ENCODE measurements at places on chromosomes 6 and 20. TPM values are rescaled to one million over a fixed set of nuclear protein-coding genes. Genes with fewer than 3 reads are reported as not detected.

The HTR1B gene
- 6.1 TPM for total RNA-seq

The SIM1 gene
- not detected for total RNA-seq

The POU5F1 gene
- not detected for total RNA-seq

The TLDC2 gene
- not detected for total RNA-seq

The IBTK gene
- 22.6 TPM for total RNA-seq

The EYS gene
- total RNA-seq = not detected

The FOXF2 gene
- not detected for total RNA-seq

The BMP5 gene
- total RNA-seq = not detected

The AHCY gene
- 147 TPM for total RNA-seq

The SLC17A9 gene
- total RNA-seq = 13.1 TPM

The BTN1A1 gene
- not detected for total RNA-seq

The HTR1E gene
- total RNA-seq = not detected

The GGTLC1 gene
- not detected for total RNA-seq

The CST2 gene
- total RNA-seq = not detected

The ZBP1 gene
- total RNA-seq = 0.10 TPM

The EBF4 gene
- total RNA-seq = not detected

The PPP1R3G gene
- 0.33 TPM for total RNA-seq

Measured in mammary microvascular endothelial cell (primary cell).